ENCODE measurements at places on chromosomes 1 and 21. TPM values are rescaled to one million over a fixed set of nuclear protein-coding genes. Genes with fewer than 3 reads are reported as not detected.

- no peak for DNase-seq
Observed at GRCh38 chr1:164707868-164708331, 148.9 kb downstream of the PBX1 start.

- DNase-seq, result peak; percentile 75
Observed at GRCh38 chr1:153796786-153797659, 21.8 kb downstream of the SLC27A3 start.

DNA sequence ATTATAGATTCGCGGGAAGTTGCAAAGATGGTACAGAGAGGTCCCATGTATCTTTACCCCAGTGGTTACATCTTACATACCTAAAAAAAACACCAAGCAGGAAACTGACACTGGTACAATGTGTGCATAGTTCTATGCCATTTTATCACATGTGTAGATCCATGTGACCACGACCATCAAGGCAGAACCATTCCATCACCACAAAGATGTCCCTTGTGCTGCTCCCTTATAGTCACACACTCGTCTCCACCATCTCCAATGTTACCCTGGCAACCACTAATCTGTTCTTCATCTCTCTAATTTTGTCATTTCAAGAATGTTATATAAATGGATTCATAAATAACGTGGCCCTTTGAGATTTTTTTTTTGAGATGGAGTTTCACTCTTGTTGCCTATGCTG lies 156.9 kb upstream of the MAGI3 start:
- DNase-seq, result no peak

- no peak for DNase-seq
Observed at GRCh38 chr1:219443763-219444162, 169.1 kb downstream of the ZC3H11B start.

DNA sequence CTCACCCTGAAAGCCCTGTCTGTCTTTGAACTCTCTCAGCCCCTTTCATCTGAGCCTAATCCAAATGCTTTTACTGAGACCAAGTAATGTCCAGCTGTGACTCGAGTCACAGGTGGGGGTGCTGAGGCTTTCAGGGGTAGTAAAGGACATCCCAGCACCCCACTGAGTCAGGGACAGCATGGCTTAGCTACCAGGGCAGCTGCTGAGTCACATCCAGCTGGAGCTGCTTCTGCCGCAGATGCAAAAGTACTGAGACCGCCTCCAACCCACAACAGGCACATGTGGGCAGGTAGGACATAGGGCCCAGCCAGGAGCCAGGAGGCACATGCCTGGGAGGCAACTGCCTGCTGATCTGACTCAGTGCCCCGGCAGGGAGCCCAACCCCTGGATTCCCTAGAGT lies 6.7 kb upstream of the VSIG8 start:
- DNase-seq, result no peak

DNA sequence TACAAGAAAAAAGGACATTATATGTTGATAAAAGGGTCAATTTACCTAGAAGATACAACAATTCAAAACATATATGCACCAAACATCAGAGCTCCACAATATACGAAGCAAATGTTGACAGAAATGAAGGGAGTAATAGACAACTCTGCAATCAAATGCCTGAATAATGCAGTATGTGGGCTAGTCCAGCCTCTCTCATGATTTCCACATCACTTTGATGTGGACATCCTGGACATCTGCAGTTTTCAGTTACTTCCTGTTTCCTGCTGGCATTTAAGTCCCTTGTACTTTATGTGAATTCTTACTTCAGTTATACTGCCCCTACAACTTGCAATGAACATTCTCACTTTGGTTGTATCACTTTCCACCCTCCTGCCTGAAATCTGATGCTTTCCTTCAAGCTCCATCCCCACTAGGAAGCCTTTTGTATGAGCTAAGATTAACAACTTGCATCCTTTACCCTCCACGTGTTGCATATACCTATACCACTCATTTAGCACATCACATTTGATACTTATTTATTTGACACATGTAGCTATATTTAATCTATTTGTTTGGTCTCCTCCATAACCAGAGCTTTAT lies 36.7 kb downstream of the DISC1 start:
- no peak for DNase-seq

- no peak for DNase-seq
Observed at GRCh38 chr21:19557046-19557445, 1153.5 kb upstream of the TMPRSS15 start.

GRCh38 chr1:68278221-68278620 lies 45.9 kb upstream of the WLS start:
- no peak for DNase-seq

GRCh38 chr1:116152577-116152943 lies 41.4 kb downstream of the MAB21L3 start:
- no peak for DNase-seq

DNA sequence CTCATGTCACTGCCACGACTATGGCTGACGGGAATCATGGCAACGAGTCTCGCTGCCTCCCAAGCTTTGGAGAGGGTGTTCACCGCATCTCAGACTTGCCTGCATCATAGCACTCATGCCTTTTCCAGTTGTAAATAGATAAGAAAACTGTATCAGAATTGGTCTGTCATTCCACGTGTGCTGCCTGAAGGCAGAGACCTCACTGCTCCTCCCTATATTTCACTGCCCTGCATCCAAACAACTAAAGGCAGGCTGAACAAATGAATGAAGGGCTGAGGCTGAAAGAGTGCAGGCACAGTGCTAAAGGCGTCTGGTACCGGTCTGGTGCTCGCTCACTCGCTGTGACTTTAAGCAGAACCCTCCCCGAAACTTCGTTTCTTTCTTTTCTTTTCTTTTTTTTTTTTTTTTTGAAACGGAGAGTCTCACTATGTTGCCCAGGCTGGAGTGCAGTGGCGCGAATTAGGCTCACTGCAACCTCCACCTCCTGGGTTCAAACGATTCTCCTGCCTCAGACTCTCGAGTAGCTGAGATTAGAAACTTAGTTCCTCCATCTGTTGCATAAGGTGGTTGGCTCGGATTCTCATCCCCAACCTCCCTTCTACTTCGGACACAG lies 542 bp downstream of the EIF2B3 start:
- DNase-seq, result no peak

DNA sequence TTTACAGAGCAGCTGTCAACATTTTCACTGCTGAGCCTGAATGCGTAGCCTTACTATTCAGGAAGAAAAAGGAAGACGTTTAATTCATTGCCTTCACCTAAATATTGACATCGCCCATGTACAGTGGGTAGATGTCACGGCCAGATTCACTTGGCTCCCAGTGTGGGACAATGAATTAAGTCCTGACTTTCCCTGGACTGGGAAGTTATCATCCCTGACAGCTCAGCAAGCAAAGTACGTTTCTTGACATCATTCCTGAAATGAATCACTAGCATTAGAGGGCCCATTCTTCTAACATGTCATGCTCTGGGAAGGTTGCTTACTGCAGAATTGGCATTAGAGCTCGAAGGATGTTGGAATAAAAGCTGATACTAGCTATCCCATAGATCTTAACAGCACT lies 37.8 kb downstream of the LRRC53 start:
- DNase-seq, result no peak

DNA sequence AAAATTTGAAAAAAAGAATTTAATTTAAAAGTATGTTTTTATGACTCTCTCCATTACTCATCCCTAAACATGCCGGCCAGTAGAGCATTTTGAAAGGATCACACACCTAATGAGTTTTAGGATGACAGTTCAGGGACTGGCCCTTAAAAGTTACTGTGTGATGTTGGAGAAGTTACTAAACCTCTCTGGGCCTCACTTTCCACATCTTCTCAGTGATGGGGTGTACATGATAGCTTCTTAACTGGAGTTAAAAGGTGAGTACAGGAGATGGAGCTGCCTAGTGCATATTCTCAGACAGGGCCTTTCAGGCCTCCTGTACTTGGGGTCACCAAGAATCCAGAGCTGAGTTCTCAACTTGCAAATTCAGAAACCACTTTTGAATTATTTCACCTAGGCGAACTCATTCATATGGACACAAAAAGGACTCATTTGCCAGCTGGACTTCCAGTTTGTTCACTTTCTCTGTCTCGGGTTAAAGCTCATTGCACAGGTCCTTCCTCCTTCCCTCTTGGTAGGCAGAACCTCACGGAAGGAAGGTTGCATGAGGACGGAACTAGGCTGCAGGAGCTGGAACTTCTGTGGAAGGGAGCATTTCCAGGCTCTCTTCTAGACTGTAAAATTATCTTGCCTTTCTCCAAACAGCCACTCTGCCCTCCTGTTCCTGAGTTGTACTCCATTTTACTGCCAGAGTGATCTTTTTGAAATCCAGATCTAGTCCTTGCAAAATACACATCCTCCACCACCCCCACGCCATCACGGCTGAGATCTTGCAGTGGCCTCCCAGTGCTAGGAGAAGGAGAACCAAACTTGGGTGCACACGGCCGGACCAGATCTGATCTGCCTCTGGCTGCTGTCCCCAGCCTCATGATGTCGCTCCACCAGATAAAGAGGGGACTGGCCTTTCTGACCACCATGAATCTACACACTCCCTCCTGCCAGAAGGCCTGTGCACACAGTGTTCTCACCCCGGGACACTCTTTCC lies 4.3 kb upstream of the SLC30A1 start:
- no peak for DNase-seq

- peak; percentile 82 for DNase-seq
Observed at GRCh38 chr1:237799762-237800474, 90.8 kb downstream of the ZP4 start.

DNA sequence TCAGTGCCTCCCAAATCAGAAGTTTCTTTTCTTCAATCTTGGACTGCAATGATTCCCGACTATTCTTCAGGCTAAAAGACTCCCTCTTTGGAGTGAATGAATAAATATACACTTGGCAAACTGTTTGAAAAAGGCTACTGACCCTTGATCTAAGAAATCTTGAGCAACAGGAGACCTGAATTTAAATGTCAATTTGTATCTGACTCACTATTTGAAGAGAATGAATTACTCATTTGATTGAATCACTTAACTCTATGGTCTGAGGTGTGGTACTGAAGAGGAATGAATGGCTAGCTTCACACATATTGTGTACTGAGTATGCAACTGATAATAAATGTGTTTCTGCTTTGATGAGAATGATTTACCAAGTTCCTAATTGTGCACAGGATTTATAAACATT lies 4.6 kb upstream of the SMG7 start:
- no peak for DNase-seq

DNA sequence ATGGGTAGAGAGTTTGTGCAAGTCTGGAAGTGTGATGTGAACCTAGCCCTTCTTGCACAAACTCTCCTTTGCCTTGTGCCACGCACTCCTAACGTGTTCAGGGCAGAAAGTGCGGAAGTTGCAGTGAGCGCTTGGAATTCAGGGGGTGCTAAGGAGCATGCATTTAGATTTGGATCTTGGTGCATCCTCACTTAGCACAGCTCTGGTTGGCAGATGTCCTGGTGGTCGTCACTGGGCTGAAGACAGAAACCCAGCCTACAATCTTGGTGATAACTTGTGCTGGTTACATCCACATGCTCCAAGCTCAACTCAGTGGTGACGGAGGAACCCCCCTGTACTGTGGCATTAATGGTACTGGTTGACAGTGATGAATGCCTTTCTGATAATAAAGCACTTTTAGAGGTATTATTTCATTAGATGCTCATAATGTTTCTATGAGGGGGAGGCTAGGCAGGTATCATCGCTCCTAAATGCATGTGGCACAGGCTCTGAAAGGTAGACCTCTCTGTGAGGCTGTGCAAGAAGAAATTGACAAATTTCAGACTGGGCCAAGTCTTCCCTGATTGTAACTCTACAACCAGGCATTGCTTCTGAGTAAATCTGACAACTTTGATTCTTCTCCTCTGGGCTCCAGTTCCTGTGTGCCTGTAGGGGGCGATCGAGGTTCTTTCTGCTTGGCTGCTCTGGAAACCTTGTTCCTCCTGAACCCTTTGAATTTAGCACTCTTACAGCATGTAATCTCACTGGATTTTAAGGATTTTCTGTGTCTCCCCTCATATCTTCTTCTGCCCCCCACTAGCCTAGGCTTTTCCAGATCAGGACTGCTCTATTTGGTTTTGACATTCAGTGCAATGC lies 40.6 kb downstream of the MAPKAPK2 start:
- peak; percentile 67 for DNase-seq

DNA sequence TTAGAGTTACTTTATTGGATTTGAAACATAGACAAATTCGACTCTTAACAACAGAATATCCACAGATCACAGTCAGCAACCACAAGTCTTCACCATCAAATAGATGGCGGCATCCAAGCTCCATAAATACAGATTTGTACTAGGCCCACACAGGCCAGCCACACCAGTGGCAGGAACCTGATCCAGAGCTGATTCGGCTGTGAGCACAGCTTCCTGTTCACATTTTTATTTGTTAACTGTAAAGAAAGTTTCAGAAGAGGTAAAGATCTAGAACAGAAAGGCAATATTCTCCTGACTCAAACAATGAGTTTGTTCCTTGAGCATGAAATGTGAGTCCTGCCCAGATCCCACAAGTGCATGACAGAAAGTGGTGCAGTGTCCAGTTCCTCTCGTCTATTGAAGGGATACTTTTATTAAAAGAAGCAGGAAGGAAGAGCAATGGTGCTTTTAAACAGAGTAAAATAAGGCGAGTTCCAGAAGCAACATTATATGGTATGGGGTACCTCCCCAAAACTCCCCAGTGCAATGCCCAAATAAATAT lies 205.8 kb downstream of the SLC45A1 start:
- DNase-seq, result no peak

DNA sequence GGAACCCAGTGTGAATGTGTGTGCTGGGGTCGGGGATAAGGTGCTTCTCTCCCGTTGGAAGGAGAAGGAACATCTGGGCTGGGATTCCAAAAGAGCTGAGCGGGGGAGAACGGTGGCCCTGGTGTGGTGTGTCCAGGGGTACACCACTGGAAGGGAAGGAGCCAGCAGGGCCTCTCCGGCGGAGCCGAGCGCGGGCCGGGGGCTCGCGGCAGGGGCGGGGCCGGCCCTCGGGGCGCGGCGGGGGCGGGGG lies 231 bp upstream of the RPS6KA1 start:
- DNase-seq, result no peak

- no peak for DNase-seq
Observed at GRCh38 chr1:6495540-6496364, 4.3 kb upstream of the PLEKHG5 start.

- no peak for DNase-seq
Observed at GRCh38 chr1:41675401-41675800, 190.9 kb upstream of the EDN2 start.

DNA sequence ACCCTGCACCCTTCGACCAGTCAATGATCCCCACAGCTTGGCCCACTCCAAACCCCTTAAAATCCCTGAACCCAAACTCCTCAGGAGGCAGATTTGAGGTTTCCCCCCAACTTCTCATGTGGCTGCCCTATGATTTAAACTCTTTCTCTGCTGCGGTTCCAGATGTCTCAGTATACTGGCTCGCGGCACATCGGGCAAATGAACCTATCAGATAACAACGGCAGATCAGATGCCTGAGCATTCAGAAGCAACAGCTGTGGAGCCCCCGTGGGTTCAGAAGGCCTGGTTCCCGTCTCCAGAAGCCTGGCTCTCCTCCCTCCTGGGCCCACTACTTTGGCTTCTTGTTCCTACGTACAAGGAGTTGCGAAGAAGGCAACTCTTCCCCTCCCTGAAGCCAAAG lies 43.3 kb upstream of the H6PD start:
- DNase-seq, result no peak

GRCh38 chr1:43683560-43683959 lies 23.8 kb upstream of the ST3GAL3 start:
- DNase-seq, result no peak

Gene DHDDS
- 64.6 TPM for total RNA-seq

Gene RHD
- total RNA-seq, result not detected

Gene S100A7
- total RNA-seq, result not detected

Gene PTPN22
- total RNA-seq, result not detected

Gene FCER1G
- total RNA-seq, result 1.3 TPM

Gene PCSK9
- 2.1 TPM for total RNA-seq

Gene ATF6
- total RNA-seq, result 29.3 TPM

Gene NRAS
- 77.1 TPM for total RNA-seq

Gene IGSF5
- total RNA-seq, result not detected

Gene ZBTB8B
- 0.44 TPM for total RNA-seq

Gene CD53
- total RNA-seq, result not detected

Gene BRDT
- not detected for total RNA-seq

Gene NOC2L
- total RNA-seq, result 90.3 TPM

Gene BCL2L15
- 1.8 TPM for total RNA-seq

All from glutamatergic neuron (in vitro differentiated cells).